ENCODE measurements at places on chromosomes 11 and 22. TPM values are rescaled to one million over a fixed set of nuclear protein-coding genes. Genes with fewer than 3 reads are reported as not detected.

The GGTLC3 gene
- total RNA-seq: not detected

The LMO1 gene
- total RNA-seq: not detected

The SPON1 gene
- total RNA-seq: 0.12 TPM

The TUBA8 gene
- total RNA-seq: 0.62 TPM

The KCTD17 gene
- 30.5 TPM for total RNA-seq

The CXCR5 gene
- total RNA-seq: not detected
